Cortex of kidney (tissue), 1 donor: ENCODE measurements at places on chromosomes 4 and X.

- no peak for DNase-seq
These were observed 68.8 kb upstream of the BCOR start for GRCh38 chrX:40166582-40166981.

DNA sequence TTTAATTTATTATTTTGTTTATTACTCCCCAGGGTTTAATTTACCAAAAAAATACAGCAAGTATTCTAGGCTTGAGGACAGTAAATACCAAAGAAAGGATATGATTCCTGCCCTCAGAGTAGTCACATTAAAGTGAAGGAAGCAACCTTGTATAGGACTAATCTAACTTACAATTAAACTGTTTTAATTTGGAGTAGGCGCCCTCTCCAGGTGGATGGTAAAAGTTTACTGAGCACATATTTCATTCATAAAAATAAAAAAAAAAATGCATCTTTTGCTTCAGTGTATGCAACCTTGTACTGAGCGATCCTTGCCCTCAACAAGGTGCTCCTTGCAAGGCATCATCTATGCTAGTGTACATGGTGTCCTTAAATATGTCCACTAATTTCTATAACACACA, 72.0 kb upstream of the MAGEB16 start:
- DNase-seq, result no peak

DNA sequence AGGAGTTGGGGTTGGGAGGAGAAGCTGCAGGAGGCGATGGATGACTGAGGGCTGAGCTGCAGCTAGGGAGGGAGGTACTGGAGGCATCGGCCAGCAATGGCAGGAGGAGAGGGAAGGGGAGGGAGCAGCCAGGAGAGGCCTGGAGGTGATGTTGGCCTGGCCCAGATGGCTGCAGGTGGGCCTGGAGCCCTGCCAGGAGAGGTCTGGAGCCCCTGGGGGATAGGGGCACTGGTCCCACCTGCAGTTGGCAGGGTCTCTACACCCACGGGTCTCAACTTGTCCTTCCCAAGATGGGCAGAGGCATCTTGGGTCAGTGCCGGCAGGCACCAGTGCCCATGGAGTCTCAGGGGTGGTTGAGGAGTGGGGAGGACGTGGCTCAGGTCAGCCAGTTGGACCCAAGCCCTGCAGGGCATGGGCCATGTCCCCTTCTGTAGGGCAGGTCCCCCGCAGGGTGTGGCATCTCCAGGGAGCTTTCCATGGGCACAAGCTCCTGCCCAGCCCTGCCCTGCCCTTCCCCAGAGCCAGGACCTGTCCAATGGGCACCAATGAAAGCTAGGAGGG, 2.7 kb upstream of the MXD4 start:
- no peak for DNase-seq

GRCh38 chr4:170716868-170717267, 627.1 kb upstream of the AADAT start:
- DNase-seq, result no peak

DNA sequence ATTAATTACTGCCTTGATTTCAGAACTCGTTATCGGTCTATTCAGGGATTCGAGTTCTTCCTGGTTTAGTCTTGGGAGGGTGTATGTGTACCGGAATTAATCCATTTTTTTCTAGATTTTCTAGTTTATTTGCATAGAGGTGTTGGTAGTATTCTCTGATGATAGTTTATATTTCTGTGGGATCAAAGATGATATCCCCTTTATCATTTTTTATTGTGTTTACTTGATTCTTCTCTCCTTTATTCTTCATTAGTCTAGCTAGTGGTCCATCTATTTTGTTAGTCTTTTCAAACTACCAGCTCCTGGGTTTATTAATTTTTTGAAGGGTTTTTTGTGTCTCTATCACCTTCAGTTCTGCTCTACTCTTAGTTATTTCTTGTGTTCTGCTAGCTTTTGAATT, 32.1 kb downstream of the CDX4 start:
- no peak for DNase-seq

- no peak for DNase-seq
These were observed 311.7 kb downstream of the NLGN4X start for GRCh38 chrX:5916945-5917344.

DNA sequence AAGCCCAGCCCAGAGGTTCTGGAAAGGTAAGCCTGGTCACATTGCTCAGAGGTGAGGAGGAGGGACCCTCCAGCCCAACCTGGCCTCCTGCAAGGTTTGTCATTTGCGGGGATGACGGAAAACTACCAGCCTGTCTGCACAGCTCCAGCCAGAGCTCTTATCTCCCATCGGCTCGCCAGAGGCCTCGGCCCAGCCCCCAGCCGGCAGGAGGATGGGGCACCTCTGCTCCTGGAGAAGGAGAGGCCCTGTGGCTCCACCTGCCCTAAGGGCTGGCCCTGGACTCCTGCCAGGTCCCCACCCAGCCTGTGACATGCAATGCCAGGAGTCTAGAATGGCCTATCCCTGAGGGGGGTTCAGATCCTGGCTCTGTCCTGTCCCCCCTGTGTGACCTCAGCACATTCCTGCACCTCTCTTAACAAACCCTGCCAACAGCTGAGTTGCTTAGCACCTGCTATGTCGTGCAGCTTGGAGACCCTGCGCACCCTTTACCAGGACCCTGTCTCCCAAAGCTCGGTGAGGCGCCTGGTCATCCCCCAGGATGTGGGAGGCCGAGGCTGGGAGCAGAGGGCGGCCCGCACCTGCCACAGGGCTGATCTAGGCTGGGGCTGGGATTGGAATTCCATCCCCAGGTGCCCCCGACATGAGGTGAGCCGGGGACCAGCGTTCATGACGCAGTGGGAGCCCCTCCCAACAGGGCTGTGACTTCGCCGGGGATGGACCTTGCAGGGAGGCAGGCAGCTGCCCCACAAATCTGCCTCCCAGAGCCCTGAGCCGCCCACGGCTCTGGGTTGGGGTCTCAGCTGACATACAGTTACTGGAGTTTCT, 14.4 kb downstream of the ADRA2C start:
- no peak for DNase-seq

DNA sequence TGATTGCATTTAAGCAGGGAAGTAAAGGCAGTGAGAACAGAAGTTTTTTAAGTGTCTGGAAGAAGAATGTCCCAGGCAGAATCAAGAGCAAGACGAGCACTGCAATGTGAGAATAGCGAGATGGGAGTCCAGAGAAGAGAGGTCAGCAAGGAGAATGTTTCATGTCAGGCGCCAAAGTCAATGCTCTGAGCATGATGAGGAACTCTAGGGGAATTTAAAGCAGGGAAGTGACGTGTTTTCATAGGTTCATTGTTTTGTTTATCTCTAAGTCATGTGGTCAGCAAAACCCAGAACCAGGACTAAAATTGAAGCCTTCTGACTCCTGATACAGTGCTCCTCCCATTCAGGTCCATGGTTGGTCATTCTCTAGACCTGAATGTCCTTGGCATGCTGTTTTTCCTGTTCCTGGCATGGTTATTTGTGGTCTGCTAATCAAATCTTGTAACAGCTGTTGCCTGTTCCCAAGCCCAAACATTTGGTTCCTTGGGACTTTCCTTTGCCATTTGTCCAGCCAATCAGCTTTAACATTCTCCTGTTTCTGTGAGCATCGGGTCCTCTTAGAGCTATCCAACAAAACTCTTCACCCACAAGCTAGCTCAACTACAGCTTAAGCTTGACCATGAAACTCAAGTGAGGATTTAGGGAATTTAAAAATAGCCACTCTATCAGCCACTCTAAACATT, 37.7 kb downstream of the PTCHD1 start:
- DNase-seq, result no peak
